Dermis blood vessel endothelial cell (primary cell): ENCODE measurements at places on chromosomes 2 and 18.

DNA sequence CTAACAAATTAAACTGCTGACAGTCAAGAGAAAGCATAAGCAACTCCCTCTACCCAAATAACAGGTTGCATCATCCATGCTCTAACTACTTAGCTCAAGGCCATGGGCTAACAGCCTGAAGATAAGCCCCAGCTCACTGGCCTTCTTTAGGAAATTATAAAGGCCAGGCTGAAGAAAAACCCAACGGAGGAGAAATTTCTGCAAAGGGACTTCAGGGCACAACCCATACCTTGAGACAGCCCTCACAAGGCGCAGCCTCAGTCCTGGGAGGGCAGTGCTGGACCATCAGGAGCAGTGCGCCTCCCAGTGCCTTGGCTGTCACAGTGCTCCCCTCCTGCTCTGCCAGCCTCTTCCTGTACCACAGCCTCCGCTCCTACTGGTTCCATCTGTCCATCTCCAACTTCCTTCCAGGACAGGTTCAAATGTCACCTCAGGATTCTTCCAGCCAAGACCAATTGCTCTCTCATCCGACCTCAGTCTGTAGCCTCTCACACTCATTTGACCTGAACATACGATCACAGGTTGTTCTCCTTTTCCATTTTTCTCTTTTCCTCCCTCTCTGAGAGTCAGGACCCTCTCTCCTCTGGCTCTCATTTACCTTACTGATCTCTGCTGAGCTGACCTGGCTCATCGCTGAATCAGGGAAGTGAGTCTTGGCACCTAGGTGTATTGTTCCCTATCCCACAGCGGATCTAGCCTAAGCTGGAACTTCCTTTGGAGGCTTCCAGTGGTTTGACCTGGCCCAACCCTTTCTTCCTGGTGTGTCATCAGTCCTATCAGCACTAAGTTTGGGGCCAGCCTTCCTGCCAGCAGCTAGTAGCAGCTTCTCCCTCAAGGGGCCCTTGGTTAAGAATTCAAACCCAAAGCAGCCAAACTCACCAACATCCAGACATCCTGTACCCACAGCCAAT, 1.9 kb downstream of the MCFD2 start:
- peak; percentile 77 for DNase-seq

- peak; percentile 40 for DNase-seq
These were observed 55.1 kb upstream of the IL1RL1 start for GRCh38 chr2:102256276-102256675.

DNA sequence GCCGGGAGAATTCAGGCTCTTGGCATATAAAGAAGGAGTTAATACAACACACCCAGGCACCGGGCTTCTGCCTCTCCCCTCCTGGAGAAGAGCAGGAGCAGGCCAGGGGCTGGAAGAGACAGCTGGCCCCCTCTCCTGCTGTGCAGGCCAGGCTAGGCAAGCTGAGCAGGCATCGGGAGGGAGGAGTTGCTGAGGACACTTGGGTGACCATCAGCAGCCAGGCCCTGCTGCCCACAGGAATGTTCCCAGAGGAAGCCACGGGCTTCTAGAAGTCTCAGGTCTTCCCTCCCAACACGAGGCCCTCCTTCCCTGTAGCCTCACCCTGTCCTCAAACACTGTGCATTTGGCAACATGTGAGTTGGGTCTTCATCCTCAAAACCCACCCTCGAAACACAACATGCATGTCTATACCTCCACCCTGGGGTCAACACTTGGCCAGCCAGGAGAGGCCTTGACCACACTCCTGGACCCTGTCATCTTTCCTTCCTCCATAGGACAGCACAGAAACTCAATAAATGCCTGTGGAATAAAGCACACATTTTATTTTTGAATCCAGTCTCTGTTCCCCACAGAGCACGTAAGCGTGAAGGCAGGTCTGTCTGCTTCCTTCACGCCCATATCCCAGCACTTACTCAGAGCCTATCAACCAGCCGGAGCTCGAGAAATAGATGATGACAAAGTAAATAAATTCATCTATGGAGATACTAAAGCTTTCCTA, 433.8 kb upstream of the ID2 start:
- DNase-seq: no peak

DNA sequence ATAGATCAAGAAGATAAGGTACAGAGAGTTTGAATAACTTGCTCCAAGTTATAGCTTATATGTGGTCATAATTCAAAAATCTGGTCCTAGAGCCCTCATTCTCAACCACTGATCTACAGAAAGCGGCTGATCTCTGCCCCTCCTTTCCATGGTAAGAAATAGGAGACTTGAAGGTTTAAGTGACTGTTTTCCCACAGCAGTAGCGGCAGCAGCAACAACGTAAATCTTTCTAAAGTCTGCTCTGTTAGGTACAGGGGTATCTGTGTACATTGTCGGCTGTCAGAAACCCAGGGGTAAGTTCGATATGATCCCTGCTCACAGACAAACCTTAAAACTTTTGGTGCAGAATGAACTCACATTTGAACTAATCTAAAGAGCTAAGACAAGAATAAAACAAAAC, 105.4 kb downstream of the EPHA4 start:
- DNase-seq: no peak

- no peak for DNase-seq
These were observed 203.4 kb upstream of the DPP10 start for GRCh38 chr2:114238910-114239559.

GRCh38 chr2:64203858-64204632, 59.8 kb upstream of the PELI1 start:
- peak; percentile 76 for DNase-seq

DNA sequence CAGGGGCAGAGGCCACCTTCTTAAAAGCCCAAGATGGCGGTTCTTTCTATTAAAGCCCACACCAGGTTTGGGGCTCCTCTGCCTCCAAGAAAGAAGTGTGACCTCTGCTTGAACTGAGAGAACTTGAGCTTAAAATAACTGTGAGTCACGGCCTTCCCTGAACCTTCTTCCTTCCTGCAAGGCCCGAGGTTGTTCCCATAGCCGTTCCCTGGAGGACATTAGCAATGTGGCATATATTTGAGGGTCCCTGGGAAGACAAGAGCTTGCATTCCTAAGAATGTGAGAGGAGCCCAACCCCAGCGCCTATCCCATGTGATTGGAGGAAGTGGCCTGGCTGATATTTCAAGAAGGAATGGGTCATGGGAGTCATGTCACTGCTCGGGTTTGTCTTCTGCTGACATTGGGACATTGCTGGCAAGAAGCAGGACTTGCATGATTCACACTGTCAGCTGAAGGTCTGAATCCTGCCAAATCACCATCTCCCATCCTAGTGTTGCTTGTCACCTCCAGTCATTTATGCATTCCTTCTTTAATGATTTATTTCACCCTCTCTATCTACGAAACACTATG, 168.1 kb downstream of the TRIB2 start:
- peak; percentile 83 for DNase-seq

GRCh38 chr2:142983174-142983573, 105.7 kb downstream of the KYNU start:
- no peak for DNase-seq

GRCh38 chr2:241894681-241895426, 25.3 kb downstream of the RTP5 start:
- no peak for DNase-seq

GRCh38 chr18:79395761-79396404, at the start of gene NFATC1:
TSS of gene NFATC1 (plus strand) at chr18:79395930. CDS start at chr18:79396225, 295 bp downstream.
- DNase-seq: peak; percentile 82

DNA sequence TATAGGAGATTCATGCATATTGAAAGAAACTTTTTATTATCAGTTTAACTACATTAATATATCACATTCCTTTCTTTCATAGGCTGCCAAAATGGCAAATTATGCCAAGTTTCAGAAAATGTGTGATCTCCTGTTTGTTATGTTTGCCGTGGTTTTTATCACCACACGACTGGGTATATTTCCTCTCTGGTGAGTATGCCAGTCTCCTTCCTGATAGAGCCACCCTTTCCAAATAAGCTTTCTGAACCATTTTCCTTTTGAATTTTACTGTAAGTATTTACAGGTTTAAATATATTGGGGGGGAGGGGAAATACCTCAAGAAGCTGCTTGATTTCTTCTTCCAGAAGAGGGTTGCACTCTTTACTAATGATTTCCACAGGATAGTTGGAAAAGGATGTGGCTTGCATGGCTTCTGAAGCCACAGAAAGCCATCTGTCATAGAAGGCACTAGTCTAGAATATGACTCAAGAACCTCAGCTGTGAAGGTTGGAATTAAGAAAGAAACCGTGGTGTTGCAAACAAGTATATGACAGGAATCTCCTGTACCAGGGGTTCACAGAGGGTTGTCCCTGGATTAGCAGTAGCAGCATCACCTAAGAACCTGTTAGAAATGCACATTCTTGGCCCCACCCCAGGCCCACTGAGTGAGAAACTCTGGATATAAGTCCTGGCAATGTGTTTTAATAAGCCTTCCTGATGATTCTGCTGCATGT, 84.5 kb upstream of the NOSTRIN start:
- no peak for DNase-seq

- no peak for DNase-seq
These were observed 56.6 kb downstream of the SOWAHC start for GRCh38 chr2:109670556-109671411.

- peak; percentile 68 for DNase-seq
These were observed 39.0 kb downstream of the COA5 start for GRCh38 chr2:98569197-98569793.

DNA sequence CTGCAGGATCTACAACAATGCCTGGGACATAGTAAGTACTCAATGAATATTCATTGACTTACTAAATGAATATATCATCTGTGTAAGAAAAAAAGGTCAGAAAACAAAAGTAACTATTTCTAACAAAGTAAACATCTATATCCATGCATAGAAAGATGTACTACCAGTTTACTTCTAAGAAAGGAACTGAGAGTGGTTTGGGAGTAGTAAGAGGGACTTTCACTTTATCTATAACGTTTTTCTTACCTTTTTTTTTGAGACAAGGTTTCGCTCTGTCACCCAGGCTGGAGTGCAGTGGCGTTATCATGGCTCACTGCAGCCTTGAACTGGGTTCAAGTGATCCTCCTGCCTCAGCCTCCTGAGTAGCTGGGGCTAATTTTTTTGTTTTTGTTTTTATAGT, 25.7 kb downstream of the DHX57 start:
- no peak for DNase-seq

- DNase-seq: peak; percentile 84
These were observed 87.5 kb downstream of the TCF4 start for GRCh38 chr18:55500316-55501086.

DNA sequence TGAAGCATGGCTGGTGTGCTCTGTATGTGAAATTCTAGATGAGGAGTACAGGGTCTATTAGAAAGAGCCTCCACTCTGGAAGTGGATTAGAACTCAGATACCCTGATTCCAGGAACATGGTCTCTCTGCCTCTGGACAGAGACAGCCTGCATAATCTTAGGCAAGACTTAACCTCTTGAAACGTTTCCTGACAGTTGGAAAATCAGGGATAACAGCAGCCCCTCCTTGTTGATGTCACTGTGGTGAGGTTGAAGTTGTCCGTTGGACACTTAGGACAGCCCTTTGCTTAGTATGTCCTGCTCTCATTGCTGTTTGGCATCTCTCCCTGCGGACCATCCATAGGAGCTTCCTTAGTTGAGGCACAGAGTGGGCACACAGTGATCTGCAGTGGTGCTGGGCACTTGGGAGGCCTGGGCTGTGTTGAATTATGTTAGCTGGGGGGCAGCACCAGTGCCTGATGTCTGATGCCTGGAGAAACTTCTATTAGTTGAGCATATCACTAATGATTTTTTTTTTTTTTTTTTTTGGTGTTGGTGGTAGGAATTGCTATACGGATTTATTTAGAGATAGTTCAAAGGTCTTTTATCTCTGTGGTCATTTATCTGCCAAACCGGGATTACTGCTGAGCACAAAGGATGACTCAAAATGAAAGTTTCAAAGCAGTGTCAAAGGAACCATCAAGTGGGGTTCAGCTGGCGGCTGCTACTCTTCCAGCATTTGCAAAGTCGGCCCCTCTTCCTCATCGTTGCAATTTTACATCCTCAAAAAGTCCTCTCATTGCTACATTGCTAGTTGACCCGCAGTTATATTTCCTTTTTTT, 28.8 kb downstream of the SETBP1 start:
- DNase-seq: no peak

GRCh38 chr2:101980368-101980767, 11.4 kb upstream of the IL1R2 start:
- DNase-seq: no peak

- peak; percentile 23 for DNase-seq
These were observed 88.2 kb upstream of the GLI2 start for GRCh38 chr2:120647487-120647886.

- DNase-seq: no peak
These were observed 35.0 kb downstream of the NEDD4L start for GRCh38 chr18:58078889-58079573.

DNA sequence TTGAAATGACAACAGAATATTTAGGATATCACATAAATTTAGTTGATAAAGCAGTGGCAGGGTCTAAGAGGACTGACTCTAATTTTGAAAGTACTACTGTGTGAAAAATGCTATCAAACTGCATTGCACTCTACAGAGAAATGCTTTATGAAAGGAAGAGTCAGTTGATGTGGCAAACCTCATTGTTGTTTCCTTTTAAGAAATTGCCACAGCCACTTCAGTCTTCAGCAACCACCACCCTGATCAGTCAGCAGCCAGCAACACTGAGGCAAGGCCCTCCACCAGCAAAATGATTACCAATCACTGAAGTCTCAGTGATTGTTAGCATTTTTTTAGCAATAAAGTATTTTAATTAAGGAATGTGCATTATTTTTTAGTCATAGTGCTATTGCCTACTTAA, 488.7 kb upstream of the SLC39A10 start:
- no peak for DNase-seq

DNA sequence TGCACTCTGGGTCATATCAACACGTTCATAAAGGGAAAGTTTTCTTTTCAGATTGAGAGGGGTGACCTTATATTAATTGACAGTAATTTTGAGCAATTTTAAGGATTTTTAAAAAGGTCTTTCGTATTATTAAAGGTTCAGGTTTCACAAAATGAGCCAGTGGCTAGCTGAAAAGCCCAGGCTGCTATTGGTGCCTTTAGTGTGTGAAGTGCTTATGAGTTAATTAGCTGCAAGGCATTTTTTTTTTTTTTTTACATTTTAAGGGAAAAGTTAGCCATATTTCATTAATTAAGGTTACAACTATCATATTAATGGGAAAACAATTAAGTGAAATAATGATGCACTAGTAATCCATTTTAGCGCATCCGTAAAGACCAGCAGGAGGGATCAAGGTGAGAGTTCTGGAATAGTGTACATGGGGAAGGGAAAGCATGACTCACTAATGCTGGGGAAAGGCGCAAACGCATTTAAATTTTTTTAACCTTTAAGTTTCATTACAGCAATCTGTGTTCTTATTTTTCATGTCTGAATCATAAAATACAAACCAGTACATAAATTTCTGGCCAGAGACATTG, 200.0 kb downstream of the ZNF407 start:
- DNase-seq: no peak
